ENCODE measurements at places on chromosomes 11 and 22.

DNA sequence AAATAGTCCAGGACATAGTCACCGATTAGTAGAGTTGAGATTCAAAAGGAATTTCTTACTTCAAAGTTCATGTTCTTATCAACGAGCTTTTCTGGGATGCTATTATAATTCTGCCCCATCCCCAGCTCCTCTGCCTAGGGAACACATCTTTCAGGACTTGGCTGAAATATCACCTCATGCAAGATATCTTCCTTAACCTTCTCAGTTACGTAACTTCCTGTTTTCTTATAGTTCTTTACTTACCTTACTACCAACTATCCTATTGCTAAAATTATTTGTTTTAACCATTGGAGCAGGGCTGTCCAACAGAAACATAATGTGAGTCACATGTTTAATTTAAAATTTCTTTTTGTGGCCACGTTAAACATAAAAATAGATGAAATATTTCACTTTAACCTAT is 2.3 kb downstream of the NARS2 start:
- H3K27me3 ChIP-seq, result no peaks in the 10 kb centered on the region
- no peak for DNase-seq

DNA sequence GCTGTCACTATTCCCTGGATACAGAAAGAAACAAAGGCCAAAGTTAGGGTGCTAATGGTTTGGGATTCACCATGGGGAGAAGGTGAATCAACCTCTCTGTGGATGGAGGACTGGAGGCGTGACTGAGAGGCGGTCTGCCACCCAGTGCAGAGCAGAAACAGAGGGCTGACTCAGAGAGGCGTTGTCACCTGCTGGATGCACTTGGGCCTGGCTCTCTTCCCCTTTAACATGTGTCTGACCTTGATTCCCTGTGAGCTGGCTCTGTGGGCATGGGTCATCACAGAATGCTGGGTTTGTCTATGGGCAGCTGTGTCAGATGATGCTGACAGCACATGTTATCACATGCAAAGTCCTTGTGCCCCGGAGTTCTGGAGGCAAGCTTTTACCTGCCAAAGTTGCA is 75.9 kb downstream of the LDLRAD3 start:
- H3K4me3 ChIP-seq, result no peak overlapping the region
- H3K36me3 ChIP-seq, result no peaks in the 10 kb centered on the region
- no peak for DNase-seq
- no peak overlapping the region for H3K27ac ChIP-seq

- peaks cover 2% of the 10 kb centered on the region for H3K27me3 ChIP-seq
- no peak overlapping the region for H3K4me3 ChIP-seq
- H3K27ac ChIP-seq, result no peak overlapping the region
- H3K36me3 ChIP-seq, result no peaks in the 10 kb centered on the region
- DNase-seq, result no peak
Observed at GRCh38 chr11:125532668-125533067, 36.6 kb upstream of the FEZ1 start.

GRCh38 chr22:40247976-40248375 is 70.3 kb downstream of the TNRC6B start:
- H3K36me3 ChIP-seq, result peaks cover 9% of the 10 kb centered on the region
- no peaks in the 10 kb centered on the region for H3K27me3 ChIP-seq

DNA sequence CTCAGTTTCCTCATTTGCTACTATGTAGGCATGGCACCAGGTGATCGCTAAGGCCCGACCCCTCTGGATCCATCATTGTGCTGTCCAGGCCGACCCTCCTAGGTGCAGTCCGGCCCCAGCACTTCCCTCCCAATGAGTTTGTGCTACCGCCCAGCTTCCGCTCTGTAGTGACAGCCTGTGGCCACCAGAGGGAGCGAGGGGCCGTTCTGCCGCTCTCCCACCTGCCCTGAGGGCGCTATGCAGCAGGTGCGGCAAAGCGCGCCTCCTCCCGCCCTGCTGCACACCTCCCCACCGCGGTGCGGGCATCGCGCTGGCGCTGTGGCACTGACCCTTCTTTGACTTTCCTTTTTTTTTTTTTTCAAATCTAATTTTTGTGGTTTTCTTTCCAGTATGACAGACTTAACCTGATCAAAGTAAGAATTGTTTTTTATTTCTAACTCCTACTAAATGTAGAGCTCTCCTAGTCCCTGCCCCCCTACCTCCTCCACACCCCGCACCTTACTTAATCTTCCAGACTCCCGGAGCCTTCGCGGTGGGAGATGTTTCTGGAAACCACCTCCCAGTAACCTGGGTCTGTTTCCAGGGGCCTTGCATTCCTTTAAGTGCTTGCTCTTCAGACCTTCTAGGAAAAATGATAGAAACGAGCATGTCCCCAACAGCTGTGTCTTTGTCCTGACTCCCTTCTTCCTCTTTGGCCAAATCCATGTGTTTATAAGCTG is 73.7 kb downstream of the SCN3B start:
- H3K36me3 ChIP-seq, result no peaks in the 10 kb centered on the region
- H3K27me3 ChIP-seq, result no peaks in the 10 kb centered on the region
- H3K4me3 ChIP-seq, result no peak overlapping the region
- H3K27ac ChIP-seq, result no peak overlapping the region
- peak; percentile 79 for DNase-seq
- peaks cover 12% of the 10 kb centered on the region for H3K4me1 ChIP-seq

DNA sequence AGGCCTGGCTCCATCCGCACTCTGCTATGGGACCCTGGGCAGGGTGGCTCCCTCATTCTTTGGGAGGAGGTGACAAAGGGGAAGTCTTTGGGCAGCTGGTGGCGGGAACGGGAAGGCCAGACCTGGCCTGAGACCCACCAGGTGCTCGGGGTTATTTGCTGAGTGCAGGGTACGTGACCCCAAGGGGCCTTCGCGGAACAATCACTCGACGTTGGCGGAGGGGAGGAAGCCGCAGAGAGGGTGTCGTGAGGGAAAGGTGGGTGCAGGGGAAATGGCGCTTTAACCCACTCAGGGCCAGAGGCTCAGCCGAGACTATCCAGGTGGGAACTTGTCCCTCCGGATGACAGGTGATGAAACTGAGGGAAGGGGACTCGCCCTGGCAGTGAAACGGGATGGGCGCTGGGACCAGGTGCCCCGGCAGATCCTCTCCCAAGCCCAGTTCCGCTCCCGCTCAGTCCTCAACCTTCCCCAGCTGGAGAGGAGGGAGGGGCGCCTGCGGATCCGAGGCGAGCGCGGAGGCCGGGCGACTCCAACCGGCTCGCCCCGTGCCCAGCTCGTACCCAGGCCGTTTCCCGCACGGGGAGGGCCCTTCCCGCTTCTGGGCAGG is 911 bp downstream of the A4GALT start:
- H3K4me3 ChIP-seq, result peak overlapping the region; percentile 36
- peaks cover 14% of the 10 kb centered on the region for H3K4me1 ChIP-seq
- H3K27ac ChIP-seq, result no peak overlapping the region

GRCh38 chr22:32613773-32614392 is 139.3 kb downstream of the FBXO7 start:
- peaks cover 9% of the 10 kb centered on the region for H3K27me3 ChIP-seq
- no peak overlapping the region for H3K4me3 ChIP-seq
- no peaks in the 10 kb centered on the region for H3K36me3 ChIP-seq
- no peak overlapping the region for H3K27ac ChIP-seq
- DNase-seq, result no peak

- peaks cover 7% of the 10 kb centered on the region for H3K27me3 ChIP-seq
- no peak for DNase-seq
- H3K36me3 ChIP-seq, result no peaks in the 10 kb centered on the region
- H3K27ac ChIP-seq, result no peak overlapping the region
- H3K4me3 ChIP-seq, result no peak overlapping the region
Observed at GRCh38 chr22:44363013-44363979, 50.5 kb upstream of the SHISAL1 start.

- no peaks in the 10 kb centered on the region for H3K36me3 ChIP-seq
- H3K4me1 ChIP-seq, result peaks cover 2% of the 10 kb centered on the region
- no peak for DNase-seq
- no peak overlapping the region for H3K27ac ChIP-seq
Observed at GRCh38 chr22:44336962-44337677, 24.4 kb upstream of the SHISAL1 start.

- H3K4me1 ChIP-seq, result no peaks in the 10 kb centered on the region
- peaks cover 9% of the 10 kb centered on the region for H3K27me3 ChIP-seq
- no peak overlapping the region for H3K27ac ChIP-seq
- peak; percentile 55 for DNase-seq
- no peaks in the 10 kb centered on the region for H3K36me3 ChIP-seq
Observed at GRCh38 chr11:120801801-120802689, 221.9 kb upstream of the TBCEL start.

DNA sequence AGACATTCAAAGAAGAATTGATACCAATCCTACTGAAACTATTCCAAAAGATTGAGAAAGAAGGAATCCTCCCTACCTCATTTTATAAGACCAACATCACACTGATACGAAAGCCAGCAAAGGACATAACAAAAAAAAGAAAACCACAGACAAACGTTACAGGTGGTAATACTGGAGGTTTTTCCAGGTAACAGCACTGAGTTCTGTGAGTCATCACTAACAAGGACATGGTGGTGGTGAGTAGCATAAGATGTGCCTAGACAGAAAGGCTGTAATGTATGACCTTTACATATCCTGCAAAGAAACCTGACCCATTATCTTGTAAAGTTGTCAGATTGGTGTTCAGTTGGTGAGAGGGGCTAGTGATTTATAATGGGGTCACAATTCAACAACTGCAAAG is 15.3 kb downstream of the OR9G1 start:
- H3K4me1 ChIP-seq, result no peaks in the 10 kb centered on the region
- H3K27ac ChIP-seq, result no peak overlapping the region
- no peaks in the 10 kb centered on the region for H3K27me3 ChIP-seq
- H3K36me3 ChIP-seq, result no peaks in the 10 kb centered on the region
- no peak for DNase-seq

DNA sequence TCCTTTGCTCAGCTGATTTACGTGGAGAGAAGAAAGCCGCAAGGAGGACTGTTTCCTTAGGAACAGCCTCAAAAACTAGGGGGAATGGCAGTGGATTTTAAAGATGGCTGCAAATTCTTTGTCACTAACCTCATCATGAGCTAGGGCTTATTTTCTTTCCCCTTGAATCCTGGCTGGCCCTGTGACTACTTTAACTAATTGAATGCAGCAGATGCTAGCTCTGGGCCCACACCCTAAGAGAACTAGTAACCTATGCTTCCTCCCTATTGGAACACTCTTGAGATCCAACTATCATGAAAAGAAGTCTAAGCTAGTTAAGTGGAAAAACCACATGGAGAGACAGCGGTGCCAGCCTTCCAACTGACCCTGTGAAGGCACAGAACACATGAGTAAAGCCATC is 421.3 kb upstream of the NARS2 start:
- H3K4me3 ChIP-seq, result no peak overlapping the region
- DNase-seq, result no peak
- no peaks in the 10 kb centered on the region for H3K36me3 ChIP-seq
- no peaks in the 10 kb centered on the region for H3K4me1 ChIP-seq

- H3K27me3 ChIP-seq, result no peaks in the 10 kb centered on the region
- H3K4me1 ChIP-seq, result no peaks in the 10 kb centered on the region
- no peaks in the 10 kb centered on the region for H3K36me3 ChIP-seq
- no peak overlapping the region for H3K27ac ChIP-seq
- H3K4me3 ChIP-seq, result no peak overlapping the region
Observed at GRCh38 chr11:24509114-24509513, 12.3 kb downstream of the LUZP2 start.

DNA sequence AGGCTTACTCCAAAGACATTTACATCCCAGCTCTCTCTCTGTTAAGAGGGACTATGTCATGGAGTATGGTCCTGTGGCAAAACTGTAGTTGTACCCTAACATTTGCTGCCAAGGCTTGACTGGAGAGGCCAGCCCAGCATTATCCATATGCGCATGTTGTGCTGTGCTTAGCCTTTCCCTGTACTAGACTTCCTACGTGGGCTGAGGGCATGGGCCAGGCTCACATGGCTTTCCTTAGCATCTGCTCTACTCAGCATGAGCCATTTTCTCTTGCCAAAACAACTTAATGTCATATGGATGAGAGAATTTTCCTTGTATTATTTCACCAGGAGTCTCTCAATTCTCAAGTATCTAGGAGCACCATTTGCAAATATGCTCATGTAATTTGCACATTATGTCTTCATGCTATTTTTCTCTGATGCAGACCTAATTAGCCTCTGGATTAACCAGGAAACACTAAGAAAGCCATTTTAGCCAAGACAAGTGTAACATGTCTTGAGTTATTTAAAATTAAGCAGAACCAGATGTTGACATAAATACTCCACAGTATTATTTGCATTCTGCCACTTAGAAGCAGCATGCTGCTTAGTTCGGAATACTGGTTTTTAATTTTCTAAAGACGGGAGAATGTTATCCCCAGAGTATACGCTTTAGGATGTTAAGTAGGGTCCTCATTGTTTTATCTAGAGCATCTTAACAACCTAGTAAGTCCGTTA is 71.7 kb upstream of the FAR1 start:
- H3K27ac ChIP-seq, result no peak overlapping the region
- no peak overlapping the region for H3K4me3 ChIP-seq
- H3K36me3 ChIP-seq, result no peaks in the 10 kb centered on the region
- H3K27me3 ChIP-seq, result peaks cover 3% of the 10 kb centered on the region

DNA sequence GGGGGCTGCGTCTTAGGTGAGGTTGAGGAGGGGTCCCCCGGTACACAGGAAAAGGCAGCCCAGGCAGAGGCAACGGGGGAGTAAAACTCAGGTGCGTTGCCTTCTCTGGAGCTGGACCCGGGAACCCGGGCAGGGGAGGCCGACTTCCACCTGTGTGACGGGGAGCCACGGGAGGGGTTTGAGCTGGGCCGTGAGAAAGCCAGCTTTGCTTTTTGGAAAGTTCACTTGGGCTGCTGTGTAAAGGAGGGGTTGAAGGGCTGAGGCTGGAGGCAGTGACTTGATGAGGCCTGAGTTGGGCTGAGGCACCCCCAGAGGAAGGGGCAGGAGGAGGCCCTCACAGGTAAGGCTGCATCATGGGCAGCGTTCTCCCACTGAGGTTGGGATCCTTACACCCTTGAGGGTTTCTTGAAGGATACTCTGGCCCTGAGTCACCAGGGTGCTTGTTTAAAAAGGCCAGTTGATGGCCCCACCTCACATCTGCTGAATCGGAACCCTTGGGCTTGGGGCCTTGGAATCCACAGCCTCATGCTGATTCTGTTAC is 47.2 kb downstream of the CHRDL2 start:
- H3K4me1 ChIP-seq, result no peaks in the 10 kb centered on the region
- H3K4me3 ChIP-seq, result no peak overlapping the region
- no peak for DNase-seq
- H3K36me3 ChIP-seq, result no peaks in the 10 kb centered on the region

DNA sequence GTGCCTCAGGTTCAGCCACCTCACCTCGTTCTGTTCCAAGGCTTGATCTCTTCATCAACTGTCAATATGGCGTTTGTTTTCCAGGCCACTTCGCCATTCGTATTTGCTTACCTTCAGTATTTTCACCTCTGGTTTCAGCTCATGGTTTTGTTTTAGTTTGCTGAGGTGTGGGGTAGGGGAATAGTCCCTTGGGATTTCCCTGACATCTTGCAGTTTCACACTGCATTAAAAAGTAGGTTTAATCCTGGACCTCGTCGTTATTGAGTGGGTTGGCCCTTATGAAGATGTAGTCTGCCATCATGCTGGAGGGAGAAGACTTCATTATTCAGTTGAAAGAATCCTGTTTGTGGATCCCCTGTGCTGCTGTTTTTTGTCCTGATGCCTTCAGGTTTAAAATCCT is 46.0 kb downstream of the C11orf91 start:
- no peak overlapping the region for H3K27ac ChIP-seq
- no peak overlapping the region for H3K4me3 ChIP-seq
- H3K4me1 ChIP-seq, result no peaks in the 10 kb centered on the region
- H3K36me3 ChIP-seq, result no peaks in the 10 kb centered on the region
- H3K27me3 ChIP-seq, result peaks cover 18% of the 10 kb centered on the region
- DNase-seq, result no peak

GRCh38 chr22:39528681-39529486 is 3.7 kb downstream of the RPS19BP1 start:
- peak overlapping the region; percentile 79 for H3K27ac ChIP-seq
- H3K4me1 ChIP-seq, result peaks cover 79% of the 10 kb centered on the region
- peak; percentile 95 for DNase-seq
- peak overlapping the region; percentile 61 for H3K4me3 ChIP-seq
- H3K27me3 ChIP-seq, result no peaks in the 10 kb centered on the region
